T-cell (primary cell): ENCODE measurements at places on chromosomes 5 and 9. TPM values are rescaled to one million over a fixed set of nuclear protein-coding genes. Genes with fewer than 3 reads are reported as not detected.

Gene SLC6A3
- not detected for total RNA-seq

Gene GRM6
- not detected for total RNA-seq

Gene TTC23L
- not detected for total RNA-seq

Gene AGXT2
- total RNA-seq: not detected

Gene PAIP2
- 96.5 TPM for total RNA-seq

Gene FOXD4L3
- total RNA-seq: not detected

Gene FAM219A
- total RNA-seq: 20.7 TPM

Gene MYOT
- not detected for total RNA-seq

Gene ZBTB5
- 14.3 TPM for total RNA-seq

Gene PRXL2C
- 13.2 TPM for total RNA-seq

Gene ZNF658
- 6.5 TPM for total RNA-seq

Gene ALG2
- 29.1 TPM for total RNA-seq
